SJSA1 (cell line): ENCODE measurements at places on chromosomes 16 and 17. TPM values are rescaled to one million over a fixed set of nuclear protein-coding genes. Genes with fewer than 3 reads are reported as not detected.

DNA sequence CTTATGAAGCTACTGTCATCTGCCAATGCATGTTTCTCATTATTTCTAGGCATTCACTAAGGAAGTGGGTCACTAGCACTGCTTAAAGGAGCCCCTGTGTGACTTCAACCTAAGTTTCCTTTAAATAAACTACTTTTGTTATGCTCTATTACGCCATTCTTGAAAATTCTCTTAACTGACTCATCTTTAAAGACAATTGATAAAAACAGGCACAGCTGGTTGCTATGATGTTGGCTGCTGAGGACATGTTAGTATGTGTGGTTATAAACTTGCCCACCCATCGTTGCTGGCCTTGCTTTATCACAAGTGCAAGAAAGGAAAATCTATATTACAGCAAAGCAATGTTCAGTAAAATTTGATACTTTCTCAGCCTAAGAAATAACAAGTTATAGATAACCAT lies 75.8 kb upstream of the CNTNAP4 start:
- peak overlapping the region; percentile 31; the same call in 1 of the 2 replicates for H3K27ac ChIP-seq
- no peaks in the 10 kb centered on the region for H3K36me3 ChIP-seq
- DNase-seq: no peak
- no peaks in the 10 kb centered on the region for H3K27me3 ChIP-seq

GRCh38 chr16:81738783-81739496 lies 40.2 kb upstream of the PLCG2 start:
- no peak overlapping the region for H3K27ac ChIP-seq
- H3K4me3 ChIP-seq: no peak overlapping the region
- H3K4me1 ChIP-seq: no peaks in the 10 kb centered on the region
- DNase-seq: no peak

DNA sequence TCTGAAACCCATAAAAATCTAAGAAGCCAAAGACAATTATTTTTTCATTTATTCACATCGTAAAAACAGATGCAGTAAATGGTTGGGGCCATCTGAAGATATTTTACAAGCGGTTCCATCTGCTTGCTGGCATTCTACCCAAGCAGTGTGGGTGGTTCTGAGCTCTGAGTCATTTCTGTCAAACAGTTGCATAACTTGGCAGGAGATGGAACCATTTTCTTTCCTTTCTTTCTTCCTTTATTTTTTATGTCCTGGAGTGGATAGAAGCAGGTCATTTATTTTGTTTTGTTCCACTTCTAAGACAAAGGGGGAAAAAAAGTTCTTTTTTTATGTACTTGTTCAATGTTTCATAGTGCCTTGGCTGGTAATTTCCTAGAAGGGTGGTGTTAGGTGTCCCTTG lies 1151.9 kb upstream of the GOT2 start:
- H3K4me1 ChIP-seq: peaks cover 3% of the 10 kb centered on the region; the same call in 1 of the 2 replicates
- no peak overlapping the region for H3K4me3 ChIP-seq
- DNase-seq: peak; percentile 44
- no peak overlapping the region; the same call in 1 of the 2 replicates for H3K27ac ChIP-seq

DNA sequence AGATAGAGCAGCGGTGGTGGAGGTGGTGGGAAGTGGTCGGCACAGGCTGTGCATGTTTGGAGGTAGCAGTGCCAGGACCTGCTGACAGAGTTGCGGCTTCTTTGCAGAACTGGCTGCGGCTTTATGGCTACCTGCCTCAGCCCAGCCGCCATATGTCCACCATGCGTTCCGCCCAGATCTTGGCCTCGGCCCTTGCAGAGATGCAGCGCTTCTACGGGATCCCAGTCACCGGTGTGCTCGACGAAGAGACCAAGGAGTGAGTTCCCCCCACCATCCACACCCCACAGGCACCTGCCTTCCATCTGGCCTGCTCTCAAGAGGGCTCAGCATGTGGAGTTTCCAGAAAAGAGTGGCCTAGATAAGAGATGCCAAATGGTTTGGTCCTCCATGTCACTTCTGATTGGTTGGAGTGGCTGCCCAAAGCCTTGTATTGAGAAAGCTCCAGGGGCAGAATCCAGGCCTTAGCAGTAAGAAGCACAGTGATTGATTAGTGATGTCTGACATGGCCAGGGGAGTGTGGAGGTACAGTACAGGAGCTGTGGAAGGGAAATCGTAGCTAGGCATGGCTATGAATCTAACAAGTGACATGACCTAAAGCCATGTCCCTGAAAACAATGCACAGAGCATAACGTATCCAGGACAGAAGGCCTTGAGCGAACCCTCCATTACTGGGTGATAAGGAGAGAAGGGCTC lies 12.0 kb downstream of the MMP15 start:
- H3K4me3 ChIP-seq: no peak overlapping the region
- H3K4me1 ChIP-seq: no peaks in the 10 kb centered on the region
- H3K36me3 ChIP-seq: no peaks in the 10 kb centered on the region
- no peaks in the 10 kb centered on the region for H3K27me3 ChIP-seq

GRCh38 chr17:6052926-6053325 lies 17.3 kb upstream of the WSCD1 start:
- no peak overlapping the region for H3K27ac ChIP-seq
- H3K27me3 ChIP-seq: no peaks in the 10 kb centered on the region; the same call in 1 of the 2 replicates
- no peaks in the 10 kb centered on the region for H3K36me3 ChIP-seq
- no peak overlapping the region for H3K4me3 ChIP-seq
- H3K4me1 ChIP-seq: peaks cover 4% of the 10 kb centered on the region; the same call in 1 of the 2 replicates

GRCh38 chr16:88806491-88807111 lies 3.0 kb downstream of the CDT1 start:
- no peak for DNase-seq
- no peaks in the 10 kb centered on the region for H3K27me3 ChIP-seq
- H3K4me3 ChIP-seq: no peak overlapping the region

- DNase-seq: no peak
- peaks cover 32% of the 10 kb centered on the region for H3K4me1 ChIP-seq
- H3K27ac ChIP-seq: no peak overlapping the region
- no peak overlapping the region for H3K4me3 ChIP-seq
- H3K36me3 ChIP-seq: peaks cover 46% of the 10 kb centered on the region
- H3K27me3 ChIP-seq: no peaks in the 10 kb centered on the region
Observed at GRCh38 chr16:86500708-86501510, 9.4 kb upstream of the FOXF1 start.

GRCh38 chr16:14057878-14058382 lies 13.2 kb upstream of the MRTFB start:
- H3K27me3 ChIP-seq: no peaks in the 10 kb centered on the region
- no peak overlapping the region for H3K27ac ChIP-seq
- no peak overlapping the region for H3K4me3 ChIP-seq
- peaks cover 14% of the 10 kb centered on the region; the same call in 1 of the 2 replicates for H3K4me1 ChIP-seq
- no peaks in the 10 kb centered on the region for H3K36me3 ChIP-seq
- no peak for DNase-seq

DNA sequence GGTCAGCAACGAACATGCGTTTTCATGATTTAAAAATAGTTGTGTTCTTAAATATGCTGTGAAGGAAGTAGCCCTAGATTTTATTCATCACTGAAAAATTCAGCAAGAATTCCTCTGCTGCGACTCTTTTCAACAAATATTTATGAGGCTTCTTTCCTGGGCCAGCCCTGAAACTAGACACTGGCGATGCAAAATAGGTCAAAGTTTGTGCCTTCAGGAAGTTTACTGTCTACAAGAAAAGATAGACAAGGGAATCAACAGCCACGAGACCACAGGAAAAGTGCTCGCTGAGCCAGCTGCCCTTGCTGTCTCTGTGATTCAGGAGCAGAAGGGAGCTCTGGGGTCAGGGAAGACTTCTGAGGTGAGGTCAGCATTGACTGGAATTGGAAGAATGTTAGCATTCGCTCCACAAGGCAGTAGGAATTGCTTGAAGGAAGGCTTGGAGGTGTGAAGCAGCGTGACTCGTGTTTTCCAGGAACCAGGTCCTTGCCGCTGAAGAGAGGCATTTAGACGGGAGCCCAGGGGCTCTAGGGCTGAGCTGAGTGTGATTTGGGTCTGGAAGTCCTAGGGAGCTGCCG lies 1.9 kb upstream of the RPL26 start:
- peak; percentile 88 for DNase-seq
- peaks cover 30% of the 10 kb centered on the region for H3K36me3 ChIP-seq
- peak overlapping the region; percentile 81 for H3K4me3 ChIP-seq
- no peaks in the 10 kb centered on the region for H3K27me3 ChIP-seq

DNA sequence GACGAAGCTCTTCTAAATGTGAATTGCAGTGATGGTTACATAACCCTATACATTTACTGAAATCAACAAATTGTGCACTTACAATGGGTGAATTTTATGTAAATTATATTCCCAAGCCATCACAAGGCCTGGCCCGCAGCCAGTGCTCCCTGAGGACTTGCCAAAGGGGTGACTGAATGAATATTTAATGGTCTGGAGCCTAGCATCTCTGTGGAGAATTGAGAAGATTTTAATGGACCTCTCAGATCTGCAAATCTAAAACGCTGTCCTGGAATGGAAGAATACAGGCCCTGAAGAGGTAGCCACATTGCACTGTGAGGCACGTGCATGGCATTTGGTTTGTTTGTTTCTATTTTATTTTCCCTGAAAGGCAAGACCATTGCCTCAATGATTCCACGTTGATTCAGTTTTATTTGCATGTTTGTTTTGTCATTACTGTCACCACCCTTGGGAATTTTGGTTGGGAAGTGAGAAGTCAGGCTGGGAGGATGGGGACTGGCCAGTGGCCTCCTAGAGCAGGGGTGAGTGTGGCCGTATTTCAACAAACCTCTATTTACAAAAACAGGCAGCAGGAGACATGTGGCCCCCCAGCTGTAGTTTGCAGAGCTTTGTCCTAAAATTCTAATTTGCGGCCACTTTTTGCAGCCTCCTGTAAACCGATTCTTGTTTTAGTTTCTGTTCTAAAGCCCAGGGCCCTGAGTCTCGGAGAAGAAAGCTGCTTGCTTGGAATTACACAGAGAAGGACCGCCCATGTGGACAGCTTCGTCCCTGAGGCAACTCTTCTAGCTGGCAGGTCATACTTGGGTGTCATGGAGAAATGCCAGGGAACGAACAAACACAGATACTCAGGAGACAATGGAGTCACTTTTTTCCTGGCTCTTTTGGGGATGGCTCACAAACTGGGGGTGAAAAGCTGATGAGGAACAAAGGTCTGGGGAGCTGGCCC lies 40.5 kb upstream of the GCSH start:
- peak overlapping the region; percentile 10; the same call in 1 of the 2 replicates for H3K27ac ChIP-seq
- H3K4me3 ChIP-seq: peak overlapping the region; percentile 10; the same call in 1 of the 2 replicates
- peak; percentile 57 for DNase-seq
- peaks cover 15% of the 10 kb centered on the region for H3K4me1 ChIP-seq
- H3K27me3 ChIP-seq: no peaks in the 10 kb centered on the region
- no peaks in the 10 kb centered on the region for H3K36me3 ChIP-seq

DNA sequence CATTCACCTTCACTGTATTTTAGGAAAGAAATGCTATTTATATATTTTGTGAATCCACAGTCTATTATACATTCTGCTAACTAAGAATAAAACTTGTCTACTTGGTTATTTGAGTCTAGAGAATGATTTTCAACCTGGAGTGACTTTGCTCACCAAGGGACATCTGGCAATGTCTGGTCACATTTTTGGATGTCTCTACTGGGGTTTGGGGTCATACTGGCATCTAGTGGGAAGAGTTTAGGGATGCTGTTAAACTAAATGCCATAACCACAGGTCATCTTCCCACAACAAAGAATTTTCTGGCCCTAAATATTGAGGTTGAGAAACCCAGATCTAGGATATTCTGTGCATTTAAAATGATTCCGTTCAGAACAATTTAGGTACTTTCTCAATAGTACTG lies 26.0 kb downstream of the KCNJ16 start:
- no peaks in the 10 kb centered on the region for H3K4me1 ChIP-seq
- no peak for DNase-seq
- H3K36me3 ChIP-seq: no peaks in the 10 kb centered on the region
- no peaks in the 10 kb centered on the region; the same call in 1 of the 2 replicates for H3K27me3 ChIP-seq

DNA sequence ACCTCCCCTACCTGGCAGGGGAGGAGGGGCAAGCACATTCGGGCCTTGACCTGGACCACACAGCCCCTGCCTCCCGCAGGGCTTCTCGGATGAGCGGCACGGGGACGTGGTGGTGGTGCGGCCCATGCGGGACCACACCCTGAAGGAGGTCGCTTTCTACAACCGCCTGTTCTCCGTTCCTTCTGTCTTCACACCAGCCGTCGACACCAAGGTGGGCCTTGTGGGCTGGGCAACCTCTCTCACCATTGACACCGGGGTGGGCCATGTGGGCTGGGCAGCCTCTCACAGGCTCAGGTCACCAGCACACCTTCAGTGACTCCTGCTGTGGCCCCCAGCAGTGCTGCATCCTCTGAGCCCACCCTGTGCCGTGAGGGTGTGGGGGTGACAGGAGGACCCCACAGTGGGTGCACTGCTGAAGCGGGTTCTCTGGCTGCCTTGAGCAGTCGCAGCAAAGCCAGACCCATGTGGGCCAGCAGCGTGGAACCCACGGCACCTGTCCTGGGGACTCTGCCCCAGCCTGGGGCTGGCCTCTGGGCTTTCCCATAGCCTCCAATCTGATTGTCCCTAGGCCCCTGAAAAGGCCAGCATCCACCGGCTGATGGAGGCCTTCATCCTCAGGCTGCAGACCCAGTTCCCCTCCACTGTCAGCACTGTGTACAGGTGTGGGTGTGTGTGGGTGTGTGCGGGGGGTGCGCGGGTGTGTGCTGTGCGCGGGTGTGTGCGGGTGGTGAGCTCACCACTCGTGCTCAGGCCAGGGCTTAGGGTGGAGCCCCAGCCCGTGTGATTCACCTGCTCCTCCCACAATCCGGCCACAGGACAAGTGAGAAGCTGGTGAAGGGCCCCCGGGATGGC lies 7.5 kb downstream of the CTU2 start:
- DNase-seq: no peak
- no peak overlapping the region for H3K27ac ChIP-seq
- no peak overlapping the region for H3K4me3 ChIP-seq
- H3K36me3 ChIP-seq: peaks cover 82% of the 10 kb centered on the region

DNA sequence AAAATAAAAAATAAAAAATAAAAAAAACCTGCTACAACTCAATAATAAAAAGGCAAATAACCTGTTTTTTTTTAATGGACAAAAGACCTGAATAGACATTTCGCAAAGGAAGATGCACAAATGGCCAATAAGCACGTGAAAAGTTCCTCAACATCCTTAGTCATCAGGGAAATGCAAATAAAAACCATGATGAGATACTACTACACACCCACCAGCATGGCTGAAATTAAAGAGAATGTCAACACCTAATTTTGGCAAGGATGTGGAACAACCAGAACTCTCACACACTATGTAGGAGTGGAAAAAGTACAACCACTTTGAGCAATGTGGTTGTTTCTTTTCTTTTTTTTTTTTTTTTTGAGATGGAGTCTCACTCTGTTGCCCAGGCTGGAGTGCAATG lies 24.6 kb downstream of the COG7 start:
- no peaks in the 10 kb centered on the region for H3K27me3 ChIP-seq
- peaks cover 28% of the 10 kb centered on the region for H3K36me3 ChIP-seq
- DNase-seq: no peak
- no peak overlapping the region for H3K27ac ChIP-seq
- H3K4me3 ChIP-seq: no peak overlapping the region
- H3K4me1 ChIP-seq: peaks cover 31% of the 10 kb centered on the region

DNA sequence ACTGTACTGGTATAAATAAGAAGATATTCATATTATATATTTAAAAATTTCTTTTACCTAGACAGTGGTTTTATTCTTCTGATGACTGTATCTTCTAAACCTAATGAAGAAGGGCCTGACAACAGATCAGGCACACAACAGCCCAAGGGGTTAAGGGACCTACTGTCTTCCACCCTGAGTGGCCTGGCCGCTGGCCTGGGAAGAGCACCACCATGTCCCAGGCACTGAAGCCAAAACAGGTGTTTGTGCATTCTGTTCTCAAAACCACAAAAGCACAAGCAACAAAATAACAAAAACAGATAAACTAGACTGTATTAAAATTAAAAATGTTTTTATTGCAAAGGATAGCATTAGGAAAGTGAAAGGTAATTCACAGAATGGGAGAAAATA lies 9.1 kb upstream of the PECAM1 start:
- no peak overlapping the region for H3K27ac ChIP-seq
- H3K27me3 ChIP-seq: 0 out of 2 replicates have a peak, but pooled peaks cover 4% of the 10 kb centered on the region
- no peaks in the 10 kb centered on the region for H3K36me3 ChIP-seq
- no peaks in the 10 kb centered on the region for H3K4me1 ChIP-seq

The DECR2 gene
- 0.69 and 5.8 TPM in 2 replicates for total RNA-seq

The MAPT gene
- total RNA-seq: 0.03 TPM in 1 of 2 replicates, not detected in the other

The LDHD gene
- total RNA-seq: 0.06 and 0.24 TPM in 2 replicates

The FAM222B gene
- 5.0 and 5.2 TPM in 2 replicates for total RNA-seq

The NPIPB6 gene
- 1.2 TPM in 1 of 2 replicates, not detected in the other for total RNA-seq

The SPATA33 gene
- total RNA-seq: 5.5 and 8.3 TPM in 2 replicates
